ENCODE measurements at places on chromosomes 1 and 21. TPM values are rescaled to one million over a fixed set of nuclear protein-coding genes. Genes with fewer than 3 reads are reported as not detected.

DNA sequence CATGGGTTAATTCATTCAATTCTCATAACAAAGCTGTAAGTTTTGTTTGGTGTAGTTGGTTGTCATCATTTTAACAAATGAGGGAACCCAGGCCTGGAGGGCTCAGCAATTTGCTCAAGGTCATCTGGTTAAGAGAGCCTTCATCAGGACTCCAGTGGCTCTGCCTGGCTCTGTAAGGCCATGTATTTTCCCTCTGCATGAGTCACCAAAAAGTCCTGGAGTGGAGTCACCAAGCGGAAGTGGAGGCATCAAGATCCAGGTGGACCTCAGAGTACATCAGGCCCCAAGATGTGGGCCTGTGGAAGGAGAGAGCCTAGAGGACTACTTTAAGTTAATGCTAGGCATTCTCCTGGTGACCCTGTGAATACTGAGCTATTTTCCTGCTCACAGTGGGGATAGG, 30.0 kb upstream of the RBM15 start:
- DNase-seq: no peak

Gene DMBX1
- 3.1 TPM for total RNA-seq

Gene THEMIS2
- 0.28 TPM for total RNA-seq

GRCh38 chr21:15761507-15762100, 31.8 kb downstream of the USP25 start:
- DNase-seq: peak; percentile 89

Gene TEKT2
- not detected for total RNA-seq

DNA sequence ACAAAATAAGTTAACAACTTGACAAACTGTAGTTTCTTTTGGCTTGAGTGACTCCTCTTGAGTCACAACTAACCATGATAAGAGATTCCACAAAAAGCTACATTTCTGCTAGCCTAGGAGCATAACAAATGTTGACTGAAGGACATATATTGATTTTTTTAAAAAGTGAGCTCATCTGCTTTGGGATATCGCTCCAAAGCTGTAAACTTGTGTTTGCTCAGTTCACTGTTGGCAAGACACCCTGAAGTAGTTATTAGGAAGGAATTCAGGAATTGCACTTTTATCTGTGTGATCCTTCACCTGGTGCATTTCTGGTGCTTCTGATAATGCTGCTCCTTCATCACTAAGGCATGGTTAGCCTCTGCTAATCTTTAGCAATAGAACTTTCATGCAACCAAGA, 23.7 kb downstream of the RWDD3 start:
- peak; percentile 11 for DNase-seq

Gene LCE3D
- not detected for total RNA-seq

- peak; percentile 39 for DNase-seq
Observed at GRCh38 chr21:41361786-41362604, at the start of gene MX2. Gene MX2 (plus strand): TSS chr21:41362027. CDS start chr21:41376907, 14,880 bp downstream.

- DNase-seq: no peak
Observed at GRCh38 chr1:152160576-152160975, 1.5 kb upstream of the RPTN start.

Gene C1orf87
- not detected for total RNA-seq

Gene PMVK
- 15.7 TPM for total RNA-seq

Gene RCSD1
- total RNA-seq: not detected

DNA sequence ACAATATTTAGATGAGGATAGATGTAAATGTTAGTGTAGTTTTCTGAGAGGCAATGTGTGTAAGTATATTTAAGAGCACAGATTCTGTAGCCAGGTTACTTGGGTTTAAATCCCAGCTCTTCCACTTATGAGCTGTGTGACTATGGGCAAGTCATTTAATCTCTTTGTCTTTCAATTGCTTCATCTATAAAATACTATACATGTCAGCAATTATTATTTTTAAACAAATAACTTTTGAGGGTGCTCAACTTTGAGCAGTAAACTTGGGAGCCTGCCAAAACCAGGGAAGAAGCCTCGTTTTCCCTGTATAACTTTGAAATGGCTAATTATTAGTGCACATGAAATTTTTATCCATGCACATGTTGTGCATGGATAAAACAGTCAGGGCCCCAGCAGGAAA, 222.8 kb downstream of the FOXD2 start:
- DNase-seq: no peak

GRCh38 chr1:153537376-153537730, 1.6 kb upstream of the S100A6 start:
- DNase-seq: no peak

DNA sequence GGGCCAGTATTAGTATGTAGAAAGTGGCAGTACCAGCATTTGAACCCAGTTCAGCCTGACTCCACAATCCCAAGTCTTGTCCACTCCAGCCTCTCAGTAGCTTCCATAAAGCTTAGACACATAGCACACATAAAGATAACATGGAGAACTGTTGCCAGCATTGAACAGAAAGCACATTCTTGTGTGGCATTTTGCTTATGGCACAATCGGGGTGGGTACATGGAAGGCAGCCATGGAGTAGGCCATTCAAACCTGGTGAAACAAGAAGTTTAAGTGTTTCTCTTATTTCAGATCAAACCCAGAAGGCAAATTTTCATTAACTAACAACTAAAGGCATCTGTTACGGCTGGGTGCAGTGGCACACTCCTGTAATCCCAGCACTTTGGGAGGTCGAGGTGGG, 102.7 kb downstream of the HIVEP3 start:
- DNase-seq: no peak

Gene FAM72C
- not detected for total RNA-seq

DNA sequence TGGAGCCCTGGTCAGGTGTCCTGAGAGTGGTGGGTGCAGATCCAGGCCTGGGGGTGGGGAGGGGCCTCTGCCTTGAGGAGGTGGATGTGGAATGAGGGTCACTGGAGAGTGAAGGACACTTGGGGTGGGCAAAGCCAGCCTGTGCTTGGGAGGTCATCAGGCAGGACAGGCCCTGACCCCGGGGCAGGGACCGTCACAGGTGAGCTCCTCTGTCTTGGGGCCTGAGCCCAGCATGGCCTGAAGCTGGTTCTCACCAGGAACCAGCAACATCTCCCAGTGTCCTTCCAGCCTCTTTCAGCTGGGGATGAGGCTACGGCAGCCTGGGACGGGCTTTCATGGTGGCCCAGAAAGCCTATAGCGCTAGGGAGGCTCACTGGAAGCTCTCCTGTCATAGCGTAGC, 831 bp upstream of the KRTAP10-2 start:
- DNase-seq: no peak
